AG08396 (cell line): ENCODE measurements at places on chromosomes 1 and 21.

DNA sequence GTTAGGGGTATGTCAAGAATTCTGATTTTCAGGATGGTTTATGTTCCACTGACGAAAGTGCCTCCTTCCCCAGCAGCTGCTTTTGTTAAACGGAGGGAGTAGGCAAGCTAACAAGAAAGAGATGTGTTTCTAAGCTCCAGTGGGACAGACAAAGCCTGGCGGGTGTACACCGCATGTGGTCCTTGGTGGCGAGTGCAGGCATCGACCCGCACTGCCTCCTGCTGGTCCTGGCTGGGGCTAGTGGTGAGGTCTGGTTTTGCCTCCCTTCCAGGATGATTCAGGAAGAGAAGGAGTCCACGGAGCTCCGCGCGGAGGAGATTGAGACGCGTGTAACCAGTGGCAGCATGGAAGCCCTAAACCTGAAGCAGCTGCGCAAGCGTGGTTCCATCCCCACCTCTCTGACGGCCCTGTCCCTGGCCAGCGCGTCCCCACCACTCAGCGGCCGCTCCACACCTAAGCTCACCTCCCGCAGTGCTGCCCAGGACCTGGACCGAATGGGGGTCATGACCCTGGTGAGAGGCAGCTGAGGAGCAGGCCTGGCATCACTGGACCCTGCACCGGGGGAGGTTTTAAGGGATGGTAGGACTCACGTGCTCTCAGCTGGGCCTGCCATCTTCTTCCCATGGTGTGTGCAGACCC is 29.0 kb downstream of the PPFIA4 start:
- no peak for DNase-seq

DNA sequence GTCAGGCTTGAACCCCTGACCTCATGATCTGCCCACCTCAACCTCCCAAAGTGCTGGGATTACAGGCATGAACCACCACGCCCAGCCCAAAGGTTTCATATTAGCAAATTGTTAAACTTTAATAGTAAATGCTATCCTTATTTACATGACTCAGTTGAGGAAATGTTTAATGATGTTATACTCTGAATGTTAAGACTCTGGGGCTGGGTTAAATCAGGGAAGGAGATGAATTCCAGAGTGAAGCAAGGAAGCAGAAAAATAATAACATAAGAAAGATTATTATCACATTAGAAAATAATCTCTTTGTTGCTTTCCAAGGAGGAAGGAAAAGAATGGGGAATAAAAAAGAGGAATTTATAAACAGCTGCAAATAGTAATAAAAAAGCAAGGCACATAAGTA is 105.3 kb downstream of the PTGS2 start:
- no peak for DNase-seq

DNA sequence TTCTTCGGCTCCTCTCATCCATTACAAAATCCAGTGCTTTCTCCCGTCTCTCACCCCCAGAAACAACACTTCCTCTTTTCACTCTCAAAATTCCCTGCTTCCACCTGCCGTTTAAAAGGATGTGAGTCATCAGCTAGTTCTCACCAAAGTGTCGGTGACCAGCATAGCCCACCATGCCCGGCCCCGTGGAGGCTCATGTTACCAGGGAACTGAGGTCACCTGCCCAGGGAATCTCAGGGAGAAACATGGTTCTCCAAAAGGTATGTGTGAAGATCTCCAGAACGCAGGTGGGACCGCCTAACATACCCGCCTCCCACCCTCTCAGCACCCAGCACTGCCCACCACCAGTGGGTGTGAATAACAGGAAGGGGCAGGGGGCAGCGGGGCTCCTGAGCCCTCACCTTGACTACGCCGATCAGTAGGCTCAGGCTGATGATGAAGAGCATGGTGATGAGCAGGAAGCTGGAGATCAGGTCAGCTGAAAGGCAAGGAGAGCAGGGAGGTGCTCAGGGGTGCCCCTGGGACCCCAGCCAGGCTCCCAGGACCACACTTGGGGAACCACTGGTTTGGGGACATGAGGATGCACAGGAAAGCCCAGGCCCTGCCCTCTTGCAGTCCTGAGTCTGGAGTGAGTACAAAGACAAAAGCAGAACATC is 16.2 kb downstream of the LAPTM5 start:
- no peak for DNase-seq

GRCh38 chr21:17501107-17502006 is 11.5 kb upstream of the CXADR start:
- DNase-seq: no peak

DNA sequence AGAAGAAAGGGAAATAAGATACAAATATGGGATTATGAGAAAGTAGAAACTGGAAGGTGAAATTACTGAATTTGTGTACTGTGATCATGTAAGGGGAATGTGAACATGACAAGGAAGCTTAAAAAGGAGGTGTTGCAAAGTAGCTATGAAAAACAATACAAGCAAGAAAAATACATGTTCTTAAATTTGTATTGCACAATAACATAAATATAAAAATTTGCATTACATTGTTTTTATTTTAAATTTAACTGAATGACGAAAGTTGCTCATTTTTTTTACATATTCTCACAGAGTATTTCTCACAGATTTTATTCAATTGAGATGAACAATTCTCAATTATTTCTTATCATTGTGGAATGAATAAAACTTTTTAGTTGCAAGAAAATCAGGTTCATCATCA is 874.8 kb downstream of the AMY1C start:
- DNase-seq: no peak

DNA sequence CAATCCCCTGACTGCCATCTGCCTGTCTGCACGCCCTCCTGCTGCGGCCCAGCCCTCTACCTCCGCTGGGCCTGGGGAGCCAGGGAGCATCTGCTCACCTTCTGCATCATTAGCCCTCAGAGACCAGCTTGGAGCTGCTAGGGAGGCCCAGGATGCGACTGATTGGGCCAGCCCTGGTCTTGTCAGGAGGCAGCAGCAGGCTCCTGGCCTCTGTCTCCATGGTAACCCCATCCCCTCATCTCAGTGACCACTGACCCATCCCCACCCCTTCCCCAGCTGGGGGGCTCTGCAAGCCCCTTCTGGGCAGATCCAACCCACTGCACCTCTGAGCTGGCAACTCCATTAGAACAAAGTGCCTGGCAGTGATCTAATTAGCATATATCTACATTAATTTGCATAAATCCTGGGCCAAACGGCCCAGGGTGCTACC is 37.7 kb downstream of the NKAIN1 start:
- no peak for DNase-seq

GRCh38 chr1:18552631-18553030 is 71.9 kb downstream of the KLHDC7A start:
- DNase-seq: no peak

DNA sequence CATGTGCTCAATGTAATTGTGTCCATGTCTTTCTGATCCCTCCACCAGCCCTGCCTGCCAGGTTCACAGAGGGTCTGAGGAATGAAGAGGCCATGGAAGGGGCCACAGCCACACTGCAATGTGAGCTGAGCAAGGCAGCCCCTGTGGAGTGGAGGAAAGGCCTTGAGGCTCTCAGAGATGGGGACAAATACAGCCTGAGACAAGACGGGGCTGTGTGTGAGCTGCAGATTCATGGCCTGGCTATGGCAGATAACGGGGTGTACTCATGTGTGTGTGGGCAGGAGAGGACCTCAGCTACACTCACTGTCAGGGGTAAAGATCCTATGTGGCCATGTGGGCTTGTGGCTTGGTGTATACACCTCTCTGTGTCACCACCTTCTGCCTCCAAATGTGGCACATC is 91.4 kb downstream of the OBSCN start:
- DNase-seq: no peak

DNA sequence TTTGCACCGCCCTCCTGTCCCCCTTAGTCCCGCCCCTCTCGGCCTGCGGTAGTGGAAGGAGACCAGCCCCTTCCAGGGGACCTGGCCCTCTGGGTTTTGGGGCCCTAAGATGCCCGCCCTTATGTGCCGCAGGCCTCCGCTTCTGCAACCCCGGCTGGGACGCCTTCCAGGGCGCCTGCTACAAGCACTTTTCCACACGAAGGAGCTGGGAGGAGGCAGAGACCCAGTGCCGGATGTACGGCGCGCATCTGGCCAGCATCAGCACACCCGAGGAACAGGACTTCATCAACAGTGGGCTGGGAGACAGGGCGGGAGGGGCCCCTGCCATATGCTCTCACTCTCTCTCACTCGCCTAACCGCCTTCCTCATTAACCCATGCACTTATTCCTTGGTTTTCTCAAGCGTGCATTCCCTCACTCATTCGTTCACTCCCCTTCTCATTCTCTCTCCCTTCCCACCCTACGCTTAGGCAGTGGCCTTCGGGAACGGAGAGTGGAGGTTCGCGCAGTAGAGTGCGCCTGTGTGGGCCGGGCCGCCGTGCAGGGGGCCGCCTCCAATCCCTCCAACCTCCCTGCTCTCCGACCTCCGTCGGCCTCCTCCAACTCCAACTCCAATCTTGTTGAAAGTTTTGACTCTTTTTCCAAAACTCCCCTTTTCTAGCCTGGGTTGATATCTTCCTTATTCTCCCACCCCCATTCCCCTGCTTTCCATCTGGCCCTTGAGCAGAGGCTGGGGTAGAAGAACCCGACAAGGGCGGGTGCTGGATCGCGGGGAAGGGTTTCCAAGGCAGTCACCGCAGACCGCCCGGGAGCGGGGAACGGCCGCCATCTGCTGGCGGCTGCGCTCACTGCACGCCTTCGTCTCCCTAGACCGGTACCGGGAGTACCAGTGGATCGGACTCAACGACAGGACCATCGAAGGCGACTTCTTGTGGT is 15.2 kb downstream of the BCAN start:
- peak; percentile 91 for DNase-seq

DNA sequence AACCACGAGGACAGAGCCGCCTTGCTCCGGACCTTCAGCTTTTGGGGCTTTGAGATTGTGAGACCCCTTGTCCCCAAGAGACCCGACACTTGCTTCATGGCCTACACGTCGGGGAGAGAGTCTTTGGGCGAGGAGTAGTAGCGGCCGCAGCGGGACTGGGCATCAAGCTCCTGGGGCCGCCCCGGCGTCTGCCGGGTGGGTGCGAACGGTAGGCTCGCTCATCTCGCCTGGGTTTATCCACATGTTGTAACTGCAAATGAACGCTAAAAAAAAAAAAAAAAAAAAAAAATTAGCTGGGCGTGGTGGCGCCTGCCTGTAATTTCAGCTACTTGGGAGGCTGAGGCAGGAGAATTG is 27.9 kb upstream of the RLF start:
- DNase-seq: no peak

DNA sequence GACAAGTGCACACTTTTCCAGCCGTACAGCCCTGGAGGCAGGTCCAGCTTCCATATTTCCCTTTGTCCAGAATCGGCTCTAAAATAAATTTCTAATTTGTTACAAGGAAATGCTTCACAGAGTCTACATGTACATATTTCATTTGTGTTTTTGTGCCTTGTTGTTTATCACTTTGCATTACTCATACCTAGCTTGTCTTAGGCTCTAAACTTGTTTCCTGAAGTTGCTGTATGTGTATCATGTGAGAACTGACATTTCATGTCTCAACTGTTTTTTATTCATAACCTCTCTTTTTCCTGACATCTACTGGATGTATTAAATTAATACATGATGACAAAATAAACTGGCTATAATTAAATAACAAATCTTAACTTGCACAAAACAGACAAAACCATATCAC is 7.5 kb downstream of the CYYR1 start:
- no peak for DNase-seq

GRCh38 chr1:205543351-205544301 is 39.2 kb downstream of the CDK18 start:
- DNase-seq: peak; percentile 55

- DNase-seq: no peak
These were observed 140.6 kb downstream of the RUNX1 start for GRCh38 chr21:34908419-34909055.

GRCh38 chr1:179955731-179956130 is 1.1 kb downstream of the CEP350 start:
- DNase-seq: no peak

GRCh38 chr1:34645919-34646318 is 108.9 kb upstream of the GJB5 start:
- DNase-seq: no peak

DNA sequence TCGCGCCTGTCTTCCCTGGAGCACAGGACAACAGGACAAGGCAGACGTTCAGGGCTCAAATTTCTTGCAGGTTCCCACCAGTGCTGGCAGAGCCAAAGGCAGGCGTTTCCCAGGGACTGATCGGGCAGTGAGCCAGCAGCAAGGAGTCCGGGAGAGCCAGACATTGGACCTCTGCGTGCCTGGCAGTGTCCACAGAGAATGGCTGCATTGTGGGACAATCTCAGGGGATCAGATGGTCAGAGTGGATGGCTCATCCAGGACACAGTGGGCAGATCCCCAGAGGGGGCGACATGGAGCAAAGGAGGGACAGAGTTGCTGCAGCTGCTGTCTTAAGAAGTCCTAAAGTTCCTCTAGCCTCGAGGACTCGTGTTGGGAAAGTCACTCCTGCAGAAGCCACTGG is 4.6 kb downstream of the TMEM63A start:
- peak; percentile 64 for DNase-seq

DNA sequence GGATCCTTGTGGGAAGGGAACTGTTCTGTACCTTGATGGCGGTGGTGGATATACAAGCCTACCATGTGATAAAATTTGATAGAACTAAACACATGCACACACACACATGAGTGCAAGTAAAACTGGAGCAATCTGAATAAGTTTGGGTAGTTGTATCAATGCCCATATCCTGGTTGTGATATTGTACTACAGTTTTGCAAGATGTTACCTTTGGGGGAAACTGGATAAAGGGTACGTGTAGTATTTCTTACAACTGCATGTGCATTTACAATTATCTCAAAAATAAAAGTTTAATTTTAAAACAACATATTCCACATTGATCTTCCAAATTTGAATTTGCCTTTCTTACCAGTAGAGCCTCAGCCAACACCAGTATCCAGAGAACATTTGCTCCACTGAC is 99.6 kb downstream of the DTL start:
- no peak for DNase-seq

GRCh38 chr1:59314776-59315528 is 18.1 kb downstream of the FGGY start:
- no peak for DNase-seq

DNA sequence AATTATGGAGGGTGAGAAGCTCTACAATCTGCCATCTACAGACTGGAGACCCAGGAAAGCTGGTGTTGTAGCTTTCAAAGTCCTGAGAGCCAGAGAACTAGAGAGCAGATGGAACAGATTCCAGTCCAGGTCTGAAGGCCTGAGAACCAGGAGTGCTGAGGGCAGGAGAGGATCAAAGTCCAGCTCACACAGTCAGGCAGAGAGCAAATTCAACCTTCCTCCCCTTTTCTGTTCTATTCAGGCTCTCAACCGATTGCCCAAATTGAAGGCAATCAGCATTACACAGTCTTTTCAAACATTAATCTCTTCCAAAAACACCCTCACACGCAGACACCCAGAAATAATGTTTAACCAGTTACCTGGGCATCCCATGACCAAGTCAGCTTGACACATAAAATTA is 2.5 kb upstream of the TMPRSS2 start:
- DNase-seq: no peak

DNA sequence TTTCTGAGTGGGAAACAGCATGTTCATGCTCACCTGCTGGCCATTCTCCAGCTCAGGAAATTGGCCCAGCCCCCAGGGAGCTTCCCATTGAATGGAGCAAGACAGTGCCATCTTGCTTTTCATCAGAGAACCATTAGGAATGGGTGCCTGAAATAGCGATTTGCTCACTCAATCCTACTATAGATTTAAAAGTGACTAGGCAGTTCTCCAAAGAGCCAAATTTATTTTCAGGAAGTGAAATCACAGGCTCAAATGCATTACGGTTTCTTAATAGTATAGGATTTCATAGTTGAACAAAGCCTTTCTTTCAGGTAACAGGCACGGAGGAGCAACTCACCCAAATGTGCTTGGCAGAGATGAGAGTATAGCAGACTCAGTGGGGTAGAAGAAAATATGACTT is 272.1 kb downstream of the GRIK1 start:
- no peak for DNase-seq
